ENCODE measurements at places on chromosomes 3 and 15. TPM values are rescaled to one million over a fixed set of nuclear protein-coding genes. Genes with fewer than 3 reads are reported as not detected.

Gene CPEB1
- total RNA-seq: not detected

DNA sequence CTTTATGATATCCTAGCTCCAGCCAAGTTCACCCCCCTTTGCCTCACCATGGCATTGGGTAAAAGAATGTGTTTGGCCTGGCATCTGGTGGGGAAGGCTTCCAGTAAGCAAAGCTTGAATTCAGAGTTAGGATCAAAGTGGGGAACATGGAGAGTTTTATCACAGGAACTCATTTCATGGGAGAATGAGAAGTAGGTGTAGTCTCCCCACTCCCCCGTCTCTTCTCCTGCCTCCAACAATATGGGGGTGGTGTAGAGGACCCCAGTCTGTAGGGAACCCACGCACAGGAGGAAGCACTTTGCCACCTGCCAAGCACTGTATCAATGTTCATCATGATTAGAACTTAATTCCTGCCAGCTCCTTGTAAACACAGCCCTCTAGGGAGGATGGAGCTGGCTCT is 200.5 kb downstream of the UACA start:
- no peaks in the 10 kb centered on the region for H3K36me3 ChIP-seq
- no peak overlapping the region for H3K4me3 ChIP-seq
- H3K27me3 ChIP-seq: peaks cover 2% of the 10 kb centered on the region
- no peaks in the 10 kb centered on the region for H3K4me1 ChIP-seq
- no peak overlapping the region for H3K27ac ChIP-seq

DNA sequence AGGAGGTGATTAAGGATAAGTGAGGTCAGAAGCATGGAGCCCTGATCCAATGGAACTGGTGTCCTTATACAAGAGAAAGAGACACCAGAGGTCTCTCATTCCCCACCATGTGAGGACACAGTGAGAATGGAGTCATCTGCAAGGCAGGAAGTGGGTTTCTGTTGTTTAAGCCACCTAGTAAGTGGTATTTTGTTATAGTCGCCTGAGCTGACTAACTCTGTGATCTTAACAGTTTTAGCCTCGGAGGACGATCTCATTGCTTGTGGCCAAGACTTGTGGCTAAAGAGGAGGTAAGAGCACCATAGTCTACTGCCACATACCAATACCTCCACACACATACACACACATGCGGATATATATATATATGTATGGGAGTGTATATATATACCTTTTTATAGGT is 73.8 kb downstream of the MCTP2 start:
- H3K27me3 ChIP-seq: no peaks in the 10 kb centered on the region
- peaks cover 2% of the 10 kb centered on the region for H3K4me1 ChIP-seq
- DNase-seq: no peak
- H3K4me3 ChIP-seq: no peak overlapping the region

GRCh38 chr15:35506272-35506870 is 39.6 kb downstream of the DPH6 start:
- no peaks in the 10 kb centered on the region for H3K4me1 ChIP-seq
- H3K4me3 ChIP-seq: no peak overlapping the region
- H3K27ac ChIP-seq: no peak overlapping the region
- no peak for DNase-seq
- H3K36me3 ChIP-seq: no peaks in the 10 kb centered on the region

Gene KBTBD13
- total RNA-seq: not detected

Gene CCDC39
- total RNA-seq: not detected

- no peak overlapping the region for H3K4me3 ChIP-seq
- H3K36me3 ChIP-seq: no peaks in the 10 kb centered on the region
- H3K27me3 ChIP-seq: no peaks in the 10 kb centered on the region
- no peaks in the 10 kb centered on the region for H3K4me1 ChIP-seq
These were observed 27.0 kb downstream of the PEAK1 start for GRCh38 chr15:77392762-77393470.

Gene MYO5C
- 34.0 TPM for total RNA-seq

- H3K27ac ChIP-seq: no peak overlapping the region
- peaks cover 6% of the 10 kb centered on the region for H3K27me3 ChIP-seq
- H3K4me1 ChIP-seq: no peaks in the 10 kb centered on the region
- no peak for DNase-seq
- H3K36me3 ChIP-seq: no peaks in the 10 kb centered on the region
These were observed 519.0 kb upstream of the PROK2 start for GRCh38 chr3:72303926-72304325.

GRCh38 chr3:172658344-172659245 is 52.3 kb downstream of the NCEH1 start:
- peak overlapping the region; percentile 39 for H3K4me3 ChIP-seq
- peak overlapping the region; percentile 77 for H3K27ac ChIP-seq
- H3K4me1 ChIP-seq: peaks cover 35% of the 10 kb centered on the region
- H3K27me3 ChIP-seq: no peaks in the 10 kb centered on the region
- peak; percentile 94 for DNase-seq

DNA sequence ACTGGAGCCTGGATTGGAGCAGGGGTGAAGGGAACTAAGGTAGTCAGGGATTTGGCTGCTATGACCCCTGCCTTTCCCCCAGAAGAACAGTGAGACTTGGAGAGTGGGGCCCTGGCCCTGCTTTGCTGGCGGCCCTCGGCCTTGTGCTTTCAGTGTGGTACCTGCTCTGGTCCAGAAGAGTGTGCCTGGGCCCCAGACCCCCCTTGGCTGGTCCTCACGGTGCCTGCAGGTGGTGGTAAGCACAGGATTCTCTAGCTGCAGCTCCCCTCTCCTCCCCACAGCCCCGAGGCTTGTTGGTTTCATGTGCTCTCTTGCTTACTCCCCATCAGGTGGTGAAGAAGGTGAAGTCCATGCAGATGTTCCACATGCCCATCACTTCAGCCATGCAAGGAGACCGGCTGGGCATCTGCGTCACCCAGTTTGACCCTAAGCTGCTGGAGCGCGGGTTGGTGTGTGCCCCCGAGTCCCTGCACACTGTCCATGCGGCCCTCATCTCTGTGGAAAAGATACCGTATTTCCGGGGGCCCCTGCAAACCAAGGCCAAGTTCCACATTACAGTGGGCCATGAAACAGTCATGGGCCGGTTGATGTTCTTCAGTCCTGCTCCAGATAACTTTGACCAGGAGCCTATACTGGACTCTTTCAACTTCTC is 125.7 kb downstream of the DNAJB8 start:
- H3K36me3 ChIP-seq: no peaks in the 10 kb centered on the region
- H3K27ac ChIP-seq: no peak overlapping the region
- DNase-seq: no peak
- H3K4me3 ChIP-seq: no peak overlapping the region
- H3K4me1 ChIP-seq: peaks cover 16% of the 10 kb centered on the region

Gene CCR5
- not detected for total RNA-seq

- peaks cover 2% of the 10 kb centered on the region for H3K4me1 ChIP-seq
- peaks cover 14% of the 10 kb centered on the region for H3K36me3 ChIP-seq
- no peak overlapping the region for H3K27ac ChIP-seq
- no peaks in the 10 kb centered on the region for H3K27me3 ChIP-seq
- no peak overlapping the region for H3K4me3 ChIP-seq
These were observed 7.4 kb downstream of the APPL1 start for GRCh38 chr3:57234613-57235575.

GRCh38 chr15:83449937-83450506 is 2.9 kb downstream of the SH3GL3 start:
- H3K27ac ChIP-seq: no peak overlapping the region
- H3K4me1 ChIP-seq: no peaks in the 10 kb centered on the region
- no peak overlapping the region for H3K4me3 ChIP-seq
- no peak for DNase-seq
- no peaks in the 10 kb centered on the region for H3K27me3 ChIP-seq

GRCh38 chr3:161500068-161500796 is 3.6 kb downstream of the OTOL1 start:
- H3K27me3 ChIP-seq: no peaks in the 10 kb centered on the region
- H3K27ac ChIP-seq: no peak overlapping the region
- peaks cover 3% of the 10 kb centered on the region for H3K4me1 ChIP-seq
- DNase-seq: no peak

Gene NR1D2
- 60.9 TPM for total RNA-seq

Gene MAGI1
- total RNA-seq: 38.6 TPM

- H3K4me1 ChIP-seq: no peaks in the 10 kb centered on the region
- H3K36me3 ChIP-seq: no peaks in the 10 kb centered on the region
- no peaks in the 10 kb centered on the region for H3K27me3 ChIP-seq
- H3K4me3 ChIP-seq: no peak overlapping the region
These were observed 57.4 kb downstream of the ZNF148 start for GRCh38 chr3:125317761-125318160.

Gene DBR1
- total RNA-seq: 21.6 TPM

Gene LRRIQ4
- total RNA-seq: not detected

DNA sequence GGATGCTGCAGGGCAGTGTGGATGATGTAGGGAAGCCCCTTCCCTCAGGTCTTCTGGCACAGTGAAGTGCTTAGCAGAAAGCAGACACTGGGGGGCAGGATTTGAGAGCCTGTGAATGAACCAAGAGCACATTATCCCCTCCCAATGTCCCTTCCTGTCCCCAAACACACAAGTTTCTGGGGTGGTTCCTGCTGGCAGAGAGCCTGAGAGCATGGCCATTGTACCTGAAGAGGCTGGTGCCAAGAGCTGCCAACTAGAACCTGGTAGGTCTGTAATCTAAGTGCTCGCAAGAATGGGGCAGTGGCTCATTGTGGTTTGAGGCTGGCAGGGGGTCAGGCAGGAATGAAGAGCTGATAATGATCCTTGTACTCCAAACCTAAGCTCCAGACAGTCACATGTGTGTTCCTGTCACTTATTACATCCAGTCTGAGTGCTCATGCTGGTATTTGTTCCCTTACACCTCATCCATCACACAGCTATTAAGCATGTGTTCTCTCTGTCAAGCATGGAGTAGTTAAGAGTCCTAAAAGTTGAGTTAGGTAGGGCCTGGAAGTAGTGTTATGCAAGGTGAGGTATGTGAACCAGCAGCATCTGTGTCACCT is 6.7 kb upstream of the CCR1 start:
- no peak overlapping the region for H3K4me3 ChIP-seq
- no peak overlapping the region for H3K27ac ChIP-seq
- no peaks in the 10 kb centered on the region for H3K4me1 ChIP-seq
- DNase-seq: no peak
- H3K36me3 ChIP-seq: no peaks in the 10 kb centered on the region

GRCh38 chr3:173096140-173096539 is 44.9 kb downstream of the SPATA16 start:
- no peak for DNase-seq
- no peak overlapping the region for H3K27ac ChIP-seq
- H3K4me1 ChIP-seq: peaks cover 6% of the 10 kb centered on the region
- no peak overlapping the region for H3K4me3 ChIP-seq

GRCh38 chr3:51719410-51720025 is 12.7 kb downstream of the GRM2 start:
- H3K4me1 ChIP-seq: no peaks in the 10 kb centered on the region
- no peaks in the 10 kb centered on the region for H3K27me3 ChIP-seq
- H3K4me3 ChIP-seq: no peak overlapping the region
- no peak for DNase-seq
- no peaks in the 10 kb centered on the region for H3K36me3 ChIP-seq

GRCh38 chr3:33581666-33582065 is 136.4 kb downstream of the CLASP2 start:
- no peaks in the 10 kb centered on the region for H3K27me3 ChIP-seq
- DNase-seq: no peak
- H3K4me1 ChIP-seq: peaks cover 8% of the 10 kb centered on the region
- H3K36me3 ChIP-seq: no peaks in the 10 kb centered on the region
- H3K4me3 ChIP-seq: no peak overlapping the region

Gene TMOD3
- 78.8 TPM for total RNA-seq

GRCh38 chr15:70196372-70197316 is 98.9 kb upstream of the TLE3 start:
- H3K4me1 ChIP-seq: peaks cover 13% of the 10 kb centered on the region
- H3K27me3 ChIP-seq: no peaks in the 10 kb centered on the region
- no peak for DNase-seq

- H3K27me3 ChIP-seq: no peaks in the 10 kb centered on the region
- H3K27ac ChIP-seq: no peak overlapping the region
- no peaks in the 10 kb centered on the region for H3K4me1 ChIP-seq
- DNase-seq: no peak
These were observed 32.0 kb downstream of the TNFAIP8L3 start for GRCh38 chr15:51062736-51063135.

- no peaks in the 10 kb centered on the region for H3K36me3 ChIP-seq
- no peak for DNase-seq
- peak overlapping the region; percentile 86 for H3K27ac ChIP-seq
- no peak overlapping the region for H3K4me3 ChIP-seq
These were observed 75.3 kb downstream of the ZNF609 start for GRCh38 chr15:64535460-64536243.

DNA sequence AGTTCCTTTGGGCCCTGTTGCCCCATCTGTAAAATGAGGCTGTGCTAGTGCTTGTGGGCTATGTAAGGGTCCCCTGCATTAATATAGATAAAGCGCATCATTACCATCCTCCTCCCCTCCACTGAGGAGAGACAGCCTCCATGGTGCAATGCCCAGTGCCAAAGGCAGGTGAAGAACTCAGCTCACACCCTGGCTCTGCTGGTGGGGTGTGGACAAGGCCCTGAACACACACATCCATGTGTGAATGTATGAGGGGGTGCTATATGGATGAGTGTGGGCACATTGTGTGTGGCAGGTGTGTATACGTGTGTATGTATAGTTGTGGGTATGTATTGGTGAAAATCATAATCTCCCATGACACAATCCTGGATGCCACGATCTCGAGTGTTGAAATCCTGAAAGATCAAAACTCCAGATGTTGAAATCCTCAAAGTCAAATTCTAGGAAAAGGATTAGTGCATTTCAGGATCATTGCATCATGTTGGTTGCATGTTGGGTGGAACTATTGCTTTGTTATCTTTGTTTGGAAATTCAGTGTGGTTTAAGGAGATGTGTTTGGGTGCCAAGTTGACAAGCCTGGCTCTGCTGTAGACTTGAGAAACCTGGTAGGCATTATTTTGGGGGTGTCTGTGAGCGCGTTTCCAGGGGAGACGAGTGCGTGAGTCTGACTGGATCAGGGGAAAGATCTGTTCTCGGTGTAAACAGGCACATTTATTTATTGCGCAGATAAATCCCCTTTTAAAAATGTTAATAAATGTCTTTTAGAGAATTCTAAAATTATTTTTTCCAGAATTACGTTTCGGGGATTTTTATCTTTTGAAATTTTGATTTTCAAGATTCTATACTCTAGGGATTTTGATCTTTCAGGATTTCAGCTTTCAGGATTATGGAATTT is 42.0 kb upstream of the SEC61A1 start:
- H3K4me3 ChIP-seq: no peak overlapping the region
- no peaks in the 10 kb centered on the region for H3K27me3 ChIP-seq
- DNase-seq: no peak
- peaks cover 4% of the 10 kb centered on the region for H3K4me1 ChIP-seq
- H3K36me3 ChIP-seq: no peaks in the 10 kb centered on the region

- no peaks in the 10 kb centered on the region for H3K27me3 ChIP-seq
- H3K36me3 ChIP-seq: no peaks in the 10 kb centered on the region
- DNase-seq: peak; percentile 12
- peaks cover 4% of the 10 kb centered on the region for H3K4me1 ChIP-seq
- H3K27ac ChIP-seq: no peak overlapping the region
These were observed 43.9 kb downstream of the PPCDC start for GRCh38 chr15:75067123-75067830.

DNA sequence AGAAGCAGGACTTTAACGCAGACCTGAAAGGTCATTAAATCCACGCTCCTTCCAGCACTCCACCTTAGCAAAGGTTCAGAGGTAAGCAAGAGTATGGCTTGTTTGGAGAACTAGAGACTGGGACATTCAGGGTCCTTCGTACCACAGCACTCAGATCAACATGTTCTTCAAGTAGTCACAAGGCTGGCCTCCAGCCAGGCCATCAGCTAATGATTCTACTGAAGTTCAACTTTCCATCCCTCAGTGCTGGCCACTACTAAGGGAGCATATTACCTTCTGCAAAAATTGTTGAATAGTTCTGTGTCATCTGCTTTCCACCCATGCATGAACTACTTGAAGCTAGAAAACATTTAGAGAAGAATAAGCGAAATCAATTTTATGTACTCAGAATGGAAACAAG is 17.6 kb downstream of the CD200R1L start:
- H3K27me3 ChIP-seq: no peaks in the 10 kb centered on the region
- no peak for DNase-seq
- H3K4me1 ChIP-seq: no peaks in the 10 kb centered on the region
- H3K36me3 ChIP-seq: no peaks in the 10 kb centered on the region
- H3K27ac ChIP-seq: no peak overlapping the region
- no peak overlapping the region for H3K4me3 ChIP-seq

Gene LMLN
- total RNA-seq: 7.2 TPM

Data from HCT116 (cell line).